Activated CD4-positive, alpha-beta T cell treated with anti-CD3 and anti-CD28 coated beads for 4 hours (primary cell): ENCODE measurements at places on chromosomes 5 and 9.

DNA sequence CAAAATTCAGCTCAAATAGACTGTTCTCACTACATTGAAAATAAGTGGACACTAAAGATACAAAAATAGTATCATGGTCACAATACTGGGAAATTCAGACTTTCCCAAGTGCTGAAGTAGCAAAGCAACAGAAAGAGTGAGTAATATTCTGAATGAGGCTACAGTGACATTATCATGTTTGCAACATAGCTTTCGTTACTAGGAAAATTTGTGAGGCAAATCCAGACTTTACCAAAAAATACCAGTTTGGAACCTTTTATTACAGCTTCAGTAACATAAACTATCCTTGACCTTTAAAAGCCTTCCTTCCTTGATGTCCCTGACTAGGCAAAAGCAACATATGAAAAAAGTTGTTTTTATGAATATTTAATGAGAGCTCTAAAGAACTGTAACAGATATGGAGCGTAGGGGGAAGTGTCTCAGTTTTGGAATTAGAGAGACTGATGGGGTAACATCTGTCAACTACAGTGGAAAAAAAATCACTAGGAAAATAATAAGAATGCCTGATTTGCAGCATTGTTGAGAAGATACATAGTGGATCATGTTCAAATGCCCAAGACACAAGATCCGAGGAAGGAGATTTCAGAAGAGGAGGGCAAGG, 312.9 kb downstream of the ADGRV1 start:
- DNase-seq: no peak

GRCh38 chr9:68825762-68826472, 120.9 kb downstream of the PIP5K1B start:
- DNase-seq: no peak

GRCh38 chr5:159891371-159891770, 24.9 kb upstream of the ADRA1B start:
- DNase-seq: no peak

GRCh38 chr5:17182981-17183380, 34.5 kb upstream of the BASP1 start:
- no peak for DNase-seq

GRCh38 chr9:38062498-38063362, 6.3 kb downstream of the SHB start:
- DNase-seq: no peak

GRCh38 chr9:19286634-19287188, 56.2 kb downstream of the DENND4C start:
- DNase-seq: no peak

DNA sequence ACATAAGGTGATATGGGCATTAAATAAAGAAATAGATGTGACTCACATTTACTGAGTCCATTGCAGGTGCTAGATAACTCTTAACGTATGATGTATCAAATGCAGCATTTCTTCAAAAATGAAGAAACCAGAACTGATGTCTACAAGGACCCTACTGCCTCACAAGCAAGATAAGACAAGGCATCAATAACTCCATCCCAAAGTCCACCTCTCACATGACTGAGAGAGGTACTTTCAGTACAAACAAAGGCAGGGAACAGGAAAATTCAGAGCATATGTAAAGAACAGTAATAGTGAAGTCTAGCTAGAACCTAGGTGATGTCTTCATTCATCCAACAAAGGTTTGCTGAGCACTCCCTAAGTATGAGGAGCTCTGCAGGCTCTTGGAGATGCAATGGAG, 54.7 kb downstream of the KLHL3 start:
- DNase-seq: no peak

- DNase-seq: no peak
These were observed 33.8 kb upstream of the PANK3 start for GRCh38 chr5:168612996-168613395.
